ENCODE measurements at places on chromosomes 7 and 10.

DNA sequence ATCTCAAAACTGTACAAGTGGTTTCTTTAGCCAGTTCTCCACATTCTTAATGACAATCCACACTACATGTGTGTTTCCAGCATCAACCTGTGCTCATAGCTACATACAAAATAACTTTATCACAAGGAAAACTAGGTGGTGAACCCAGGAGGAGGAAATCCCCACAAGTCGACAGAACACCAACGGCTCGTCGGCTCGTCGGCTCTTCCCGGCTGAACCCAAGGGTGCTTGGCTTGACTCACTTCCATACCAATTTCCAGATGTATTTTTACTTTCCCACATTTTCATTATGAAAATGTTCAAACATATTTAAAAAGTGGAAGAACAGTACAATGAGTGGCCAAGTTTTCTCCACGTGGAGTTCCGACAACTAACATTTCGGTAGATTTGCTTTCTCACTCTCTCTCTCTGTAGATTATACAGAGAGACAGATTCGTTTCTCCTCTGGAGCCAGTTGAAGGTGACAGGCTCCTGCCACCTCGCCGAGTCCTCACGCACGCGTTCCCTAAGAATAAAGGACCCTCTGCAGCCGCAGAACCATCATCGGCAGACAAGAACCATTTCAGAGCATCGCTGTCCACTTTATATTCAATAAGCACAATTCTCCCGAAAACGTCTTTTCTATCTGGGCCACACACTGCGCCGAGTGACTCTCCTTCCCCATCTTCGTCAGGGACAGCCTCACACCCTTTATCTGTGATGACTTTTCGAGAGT lies 53.3 kb downstream of the DIP2C start:
- no peak for DNase-seq

GRCh38 chr10:118430190-118430589 lies 88.1 kb upstream of the FAM204A start:
- no peak for DNase-seq

GRCh38 chr7:27434756-27435400 lies 192.3 kb downstream of the EVX1 start:
- no peak for DNase-seq

DNA sequence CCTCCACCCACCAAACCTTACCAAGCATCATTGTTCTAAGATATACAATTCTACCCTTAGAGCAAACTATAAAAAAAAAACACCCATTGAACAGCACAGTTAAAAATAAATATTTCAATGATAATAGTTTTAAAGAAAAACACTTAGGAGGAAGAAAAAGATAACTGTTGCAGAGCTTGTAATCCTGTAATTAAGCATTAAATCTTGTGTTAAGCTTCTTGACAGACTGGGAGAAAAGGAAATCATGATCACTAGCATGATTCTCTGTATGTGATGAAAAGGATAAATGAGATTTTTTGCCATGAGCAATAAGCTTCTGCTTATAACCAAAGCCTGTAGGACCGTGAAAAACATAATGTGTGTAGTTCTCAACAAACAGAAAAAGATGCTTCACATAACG lies 289.8 kb downstream of the CACNA2D1 start:
- DNase-seq: no peak

All from activated naive CD8-positive, alpha-beta T cell treated with anti-CD3 and anti-CD28 coated beads, Interleukin-2, amount 50 U/mL, for 24 hours (primary cell).